ENCODE measurements at places on chromosomes 5 and 9. TPM values are rescaled to one million over a fixed set of nuclear protein-coding genes. Genes with fewer than 3 reads are reported as not detected.

The COL23A1 gene
- 0.83 TPM for polyA plus RNA-seq

GRCh38 chr5:95261437-95262175 is 23.3 kb downstream of the MCTP1 start:
- H3K36me3 ChIP-seq = no peaks in the 10 kb centered on the region
- no peaks in the 10 kb centered on the region for H3K27me3 ChIP-seq
- no peak overlapping the region for H3K27ac ChIP-seq

GRCh38 chr5:116573279-116573701 is 1.3 kb downstream of the SEMA6A start:
- peaks cover 56% of the 10 kb centered on the region for H3K4me1 ChIP-seq
- H3K4me3 ChIP-seq = peak overlapping the region; percentile 67
- H3K36me3 ChIP-seq = no peaks in the 10 kb centered on the region
- peaks cover 56% of the 10 kb centered on the region for H3K27me3 ChIP-seq
- peak; percentile 75 for DNase-seq

DNA sequence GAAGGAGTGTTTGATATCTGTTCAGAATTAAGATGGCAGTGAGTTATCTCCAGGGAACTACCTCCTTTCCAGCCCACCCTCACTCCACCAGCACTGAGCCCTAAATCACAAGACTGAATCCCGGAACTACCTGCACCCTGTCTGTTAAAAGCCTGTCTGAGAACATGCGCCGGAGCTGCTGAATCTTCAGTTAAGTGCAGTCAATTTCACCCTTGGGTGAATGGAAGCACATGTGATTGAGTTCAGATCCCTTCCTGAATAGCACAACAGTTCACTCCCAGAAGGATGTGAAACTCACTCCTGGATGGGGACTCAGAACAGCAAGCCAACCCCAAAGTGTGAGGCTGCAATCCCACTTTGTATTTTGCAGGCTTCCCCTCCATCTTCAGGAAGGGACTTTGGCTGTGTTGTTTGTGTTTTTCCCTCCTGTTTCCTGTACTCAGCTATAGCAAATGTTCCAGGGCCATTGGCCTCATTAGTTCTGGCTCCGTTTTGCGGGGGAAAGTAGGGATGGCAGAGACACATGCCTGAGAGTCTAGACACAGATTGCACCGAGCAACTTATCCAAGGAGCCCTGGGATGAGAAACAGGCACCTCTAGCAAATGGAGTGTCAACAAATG is 43.4 kb downstream of the DPYSL3 start:
- no peaks in the 10 kb centered on the region for H3K4me1 ChIP-seq
- H3K27ac ChIP-seq = no peak overlapping the region
- no peaks in the 10 kb centered on the region for H3K27me3 ChIP-seq
- no peaks in the 10 kb centered on the region for H3K36me3 ChIP-seq
- DNase-seq = no peak

DNA sequence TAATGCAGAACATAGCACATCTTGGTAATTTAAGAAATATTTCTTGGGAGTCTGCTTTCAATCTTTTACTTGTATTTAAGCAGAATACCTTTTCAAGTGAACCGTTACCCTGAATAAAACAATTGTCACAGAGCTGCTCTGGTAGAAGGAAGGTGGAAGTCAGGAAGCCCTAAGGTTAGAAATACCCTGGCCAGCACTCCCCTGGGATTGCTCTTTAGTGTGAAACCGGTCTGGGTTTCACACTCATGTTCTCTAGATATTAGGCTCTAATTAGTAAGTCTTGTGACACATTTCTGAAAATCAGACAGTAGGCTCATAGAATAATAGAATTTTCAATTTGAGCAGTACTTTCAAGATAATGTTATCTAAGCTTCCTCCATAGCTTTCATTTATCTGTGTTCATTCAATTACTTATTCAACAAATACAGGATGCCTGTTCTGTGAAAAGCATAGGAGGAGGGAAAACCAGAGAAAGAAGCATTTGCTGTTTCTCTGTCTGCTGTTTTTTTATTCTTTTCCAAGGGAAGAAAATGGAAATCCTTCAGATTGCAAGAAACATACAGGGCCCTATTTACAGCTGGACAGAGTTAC is 825.5 kb downstream of the TLR4 start:
- no peak for DNase-seq
- H3K4me1 ChIP-seq = no peaks in the 10 kb centered on the region
- no peak overlapping the region for H3K27ac ChIP-seq
- H3K36me3 ChIP-seq = no peaks in the 10 kb centered on the region
- no peaks in the 10 kb centered on the region for H3K27me3 ChIP-seq
- H3K4me3 ChIP-seq = no peak overlapping the region

- H3K27me3 ChIP-seq = no peaks in the 10 kb centered on the region
- no peaks in the 10 kb centered on the region for H3K4me1 ChIP-seq
- no peaks in the 10 kb centered on the region for H3K36me3 ChIP-seq
- H3K27ac ChIP-seq = no peak overlapping the region
- no peak for DNase-seq
Measured at GRCh38 chr9:107246259-107247254, 36.5 kb upstream of the RAD23B start.

DNA sequence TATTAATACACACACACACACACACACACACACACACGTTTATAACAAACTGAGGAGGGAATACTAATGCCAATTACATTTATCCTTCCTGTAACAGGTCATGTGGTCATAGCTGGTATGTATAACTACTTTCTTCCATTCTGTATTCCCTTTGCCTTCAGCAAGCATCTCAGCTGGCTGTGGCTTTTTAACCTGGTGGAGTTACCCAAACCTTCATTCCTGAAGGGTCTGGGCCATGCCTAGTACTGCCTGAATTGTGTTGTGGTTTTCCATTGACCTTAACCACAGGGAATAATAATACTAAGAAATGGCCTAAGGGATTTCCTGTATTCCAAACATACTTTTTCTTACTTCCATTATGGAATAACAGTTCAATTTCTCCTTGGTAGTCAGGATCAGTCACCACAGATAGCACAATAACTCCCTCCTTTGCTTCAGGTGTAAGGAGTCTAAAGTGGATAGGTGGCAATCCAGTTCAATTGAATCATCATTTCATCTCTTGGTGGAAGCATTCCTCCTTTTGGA is 222.2 kb upstream of the MEF2C start:
- no peak overlapping the region for H3K4me3 ChIP-seq
- H3K36me3 ChIP-seq = no peaks in the 10 kb centered on the region
- no peaks in the 10 kb centered on the region for H3K4me1 ChIP-seq
- DNase-seq = no peak
- H3K27me3 ChIP-seq = no peaks in the 10 kb centered on the region

The BAAT gene
- polyA plus RNA-seq = not detected

The ACTBL2 gene
- 0.05 TPM for polyA plus RNA-seq

GRCh38 chr5:32713770-32714381 is 2.8 kb downstream of the NPR3 start:
- H3K36me3 ChIP-seq = no peaks in the 10 kb centered on the region
- H3K4me1 ChIP-seq = peaks cover 52% of the 10 kb centered on the region
- H3K27me3 ChIP-seq = peaks cover 4% of the 10 kb centered on the region
- H3K4me3 ChIP-seq = peak overlapping the region; percentile 79
- H3K27ac ChIP-seq = no peak overlapping the region
- no peak for DNase-seq

- peaks cover 6% of the 10 kb centered on the region for H3K4me1 ChIP-seq
- no peak overlapping the region for H3K27ac ChIP-seq
- H3K4me3 ChIP-seq = no peak overlapping the region
- no peaks in the 10 kb centered on the region for H3K36me3 ChIP-seq
- DNase-seq = no peak
Measured at GRCh38 chr9:122442568-122442967, 35.2 kb downstream of the OR1J1 start.

DNA sequence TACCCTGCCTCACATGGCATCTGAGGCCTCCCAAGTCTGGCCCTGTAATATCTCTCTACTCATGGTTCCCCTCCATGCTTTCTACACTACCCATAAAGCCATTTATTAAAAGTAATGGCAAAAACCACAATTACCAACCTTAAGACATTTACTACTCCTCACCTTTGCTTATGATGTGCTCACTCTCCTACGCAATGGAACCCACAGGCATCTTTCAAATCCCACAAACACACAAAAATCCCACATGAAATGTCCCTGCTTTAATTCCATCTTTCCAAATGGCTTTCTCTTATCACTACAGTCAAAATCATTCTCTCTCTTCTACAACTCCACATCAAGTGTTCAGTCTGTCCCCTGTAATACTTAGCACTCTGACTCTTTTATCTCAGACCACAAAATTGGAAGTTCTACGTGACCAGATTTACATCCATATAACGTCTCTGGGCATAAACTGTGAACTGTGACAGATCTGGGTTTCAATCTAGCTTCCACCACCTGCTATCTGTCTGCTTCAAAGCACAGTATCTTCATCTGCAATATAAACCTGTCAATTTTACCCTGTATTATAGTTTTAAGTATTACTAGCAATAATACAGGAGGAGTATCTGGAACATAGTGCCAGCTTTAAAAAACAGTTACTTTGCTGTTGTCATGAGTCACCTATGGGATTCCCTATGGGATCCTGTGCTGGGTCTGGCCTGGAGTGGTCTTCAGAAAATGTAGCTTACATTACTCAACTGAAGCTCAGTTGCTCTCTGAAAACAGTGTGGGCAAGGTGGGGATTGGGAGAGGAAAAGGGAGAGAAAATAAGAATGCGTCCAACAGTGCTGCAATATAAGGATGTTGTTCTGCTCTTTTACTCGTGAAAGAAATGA is 137.1 kb upstream of the TRIM32 start:
- H3K4me1 ChIP-seq = peaks cover 24% of the 10 kb centered on the region
- no peaks in the 10 kb centered on the region for H3K27me3 ChIP-seq

DNA sequence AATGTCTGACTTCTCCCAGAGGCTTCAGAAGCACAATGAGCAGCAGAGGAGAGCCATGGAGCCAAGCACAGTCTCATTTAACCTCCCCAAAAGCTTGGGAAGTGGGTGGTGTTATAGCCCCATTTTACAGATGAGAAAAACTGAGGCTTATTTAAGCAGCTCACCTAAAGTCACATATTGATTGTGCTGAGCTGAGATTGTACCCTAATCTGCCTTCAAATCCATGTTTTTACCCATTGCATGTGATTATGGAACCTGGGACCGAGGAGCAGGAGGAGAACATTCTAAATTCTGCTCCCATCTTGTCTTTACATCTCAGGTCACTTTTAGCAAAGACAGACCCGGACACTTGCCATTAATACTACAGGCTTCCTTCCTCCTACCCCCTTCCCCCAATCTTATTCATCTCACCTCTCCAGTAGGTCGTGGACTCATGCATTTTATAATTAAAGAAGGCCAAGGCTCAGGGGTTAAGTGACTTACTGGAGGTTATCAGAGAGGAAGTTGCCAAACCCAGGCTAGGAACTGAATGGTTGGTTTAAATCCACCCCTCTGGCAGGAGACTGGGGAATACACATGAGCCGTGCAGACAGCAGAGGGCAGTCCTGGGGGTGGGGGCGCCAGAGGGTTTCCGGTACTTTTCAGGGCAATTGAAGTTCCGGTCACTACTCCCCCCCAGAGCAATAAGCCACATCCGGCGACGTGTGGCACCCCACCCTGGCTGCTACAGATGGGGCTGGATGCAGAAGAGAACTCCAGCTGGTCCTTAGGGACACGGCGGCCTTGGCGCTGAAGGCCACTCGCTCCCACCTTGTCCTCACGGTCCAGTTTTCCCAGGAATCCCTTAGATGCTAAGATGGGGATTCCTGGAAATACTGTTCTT is 51.0 kb upstream of the IL17B start:
- peak; percentile 62 for DNase-seq
- H3K36me3 ChIP-seq = peaks cover 18% of the 10 kb centered on the region
- H3K27me3 ChIP-seq = no peaks in the 10 kb centered on the region
- H3K4me3 ChIP-seq = no peak overlapping the region
- peaks cover 46% of the 10 kb centered on the region for H3K4me1 ChIP-seq
- peak overlapping the region; percentile 88 for H3K27ac ChIP-seq

DNA sequence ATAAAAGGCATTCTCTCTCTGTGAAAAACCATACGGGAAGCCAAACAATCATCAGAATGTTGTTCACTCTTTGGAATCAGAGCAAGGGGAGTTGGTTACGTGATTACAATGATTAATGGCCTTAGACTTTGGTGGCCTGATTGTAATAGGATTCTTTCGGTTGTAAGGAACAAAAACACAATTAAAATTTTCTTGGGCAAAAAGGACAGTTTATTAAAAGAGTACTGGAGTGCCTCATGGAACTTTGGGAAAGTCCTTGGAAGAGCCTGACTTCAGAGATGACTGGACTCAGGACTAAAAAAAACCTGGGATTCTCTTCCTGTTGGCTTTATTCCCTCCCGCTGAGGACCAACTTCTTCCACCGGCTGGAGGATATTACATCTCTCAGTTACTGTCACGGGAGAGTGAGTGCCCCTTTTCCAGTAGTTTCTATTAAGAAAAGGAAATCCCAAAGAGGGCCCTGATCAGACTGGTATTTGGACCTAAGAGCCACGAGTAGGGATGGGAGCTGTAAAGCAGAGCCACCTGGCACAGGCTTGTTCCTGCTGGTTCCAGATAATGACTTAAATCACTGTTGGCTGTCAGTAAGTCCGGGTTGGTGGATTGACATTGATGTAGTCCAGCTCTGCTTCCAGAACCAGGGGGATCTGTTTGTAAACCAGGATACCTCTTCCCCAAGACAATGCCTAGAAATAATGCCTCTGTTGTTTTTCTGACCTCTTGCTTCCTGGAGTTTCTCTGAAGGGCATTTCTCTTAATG is 53.9 kb downstream of the CFAP95 start:
- DNase-seq = no peak
- H3K4me3 ChIP-seq = no peak overlapping the region
- no peaks in the 10 kb centered on the region for H3K36me3 ChIP-seq

DNA sequence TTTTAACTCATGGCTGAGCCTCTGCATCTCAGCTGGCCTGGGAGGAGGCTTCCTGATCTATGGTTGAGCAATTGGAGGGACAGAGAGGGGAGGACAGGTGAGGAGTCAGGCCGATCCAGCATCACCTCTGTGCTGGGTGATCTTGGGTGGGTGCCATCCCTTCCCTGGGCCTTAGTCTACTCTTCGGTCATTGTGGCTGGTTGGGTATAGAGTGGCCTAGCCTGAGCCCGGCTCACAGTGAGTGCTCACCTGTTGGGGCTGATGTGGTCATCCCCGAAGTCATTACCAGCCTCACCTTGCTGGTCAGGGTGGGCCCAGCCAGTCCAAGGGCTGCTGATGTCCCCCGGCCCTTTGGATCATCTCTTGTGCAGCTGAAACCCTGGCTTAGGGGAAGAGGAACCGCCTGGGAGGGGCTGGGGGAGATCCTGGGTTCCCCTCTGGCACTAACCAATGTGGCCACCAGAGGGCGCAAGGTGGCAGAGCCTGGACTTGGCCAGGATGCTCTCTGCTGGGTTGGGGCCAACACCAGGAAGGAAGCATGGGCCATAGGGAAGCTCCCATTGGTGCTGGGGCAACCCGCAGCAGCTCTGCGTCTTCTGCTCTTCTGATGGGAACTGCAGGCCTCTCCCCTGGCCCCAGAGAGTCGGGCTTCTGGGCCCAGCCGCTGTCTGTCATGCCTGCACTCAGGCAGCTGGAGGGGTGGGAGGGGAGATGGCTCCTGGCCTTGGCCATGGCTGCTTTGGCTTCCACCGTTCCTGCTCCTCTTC is 17.3 kb upstream of the ODF2 start:
- DNase-seq = peak; percentile 89
- no peaks in the 10 kb centered on the region for H3K27me3 ChIP-seq
- no peak overlapping the region for H3K4me3 ChIP-seq
- H3K27ac ChIP-seq = no peak overlapping the region

The OCLN gene
- 12.5 TPM for polyA plus RNA-seq
